ENCODE measurements at places on chromosomes 5 and 9.
A peak's percentile ranks its signal among the peaks of the same experiment; 100 is the strongest.

- DNase-seq = no peak
These were observed 76.6 kb downstream of the PAPPA start for GRCh38 chr9:116230051-116230632.

GRCh38 chr9:132582276-132582785 lies at the start of gene BARHL1:
Gene BARHL1 (plus strand): TSS chr9:132582606. CDS start chr9:132582798, 192 bp downstream.
- DNase-seq = no peak

- no peak for DNase-seq
These were observed 719.3 kb upstream of the ZNF608 start for GRCh38 chr5:125465703-125466102.

DNA sequence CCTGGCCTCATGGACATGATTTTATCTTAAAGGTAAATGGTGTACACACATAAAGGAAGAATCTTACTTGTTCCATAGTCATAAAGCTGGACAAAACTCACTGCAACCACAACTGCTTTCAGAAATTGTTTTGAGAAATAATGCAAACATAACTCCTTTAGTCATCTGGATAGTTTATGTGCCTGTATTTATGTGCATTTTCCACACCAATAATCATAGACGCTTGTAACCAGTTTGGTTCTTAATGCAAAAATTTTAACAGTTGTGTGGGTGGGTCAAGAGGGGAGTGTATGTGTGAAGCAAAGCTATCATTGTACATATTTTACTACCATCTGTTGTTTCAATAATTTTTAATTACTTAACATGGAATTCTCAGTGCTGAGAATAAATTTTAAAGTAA lies 80.1 kb downstream of the EFNA5 start:
- DNase-seq = no peak

DNA sequence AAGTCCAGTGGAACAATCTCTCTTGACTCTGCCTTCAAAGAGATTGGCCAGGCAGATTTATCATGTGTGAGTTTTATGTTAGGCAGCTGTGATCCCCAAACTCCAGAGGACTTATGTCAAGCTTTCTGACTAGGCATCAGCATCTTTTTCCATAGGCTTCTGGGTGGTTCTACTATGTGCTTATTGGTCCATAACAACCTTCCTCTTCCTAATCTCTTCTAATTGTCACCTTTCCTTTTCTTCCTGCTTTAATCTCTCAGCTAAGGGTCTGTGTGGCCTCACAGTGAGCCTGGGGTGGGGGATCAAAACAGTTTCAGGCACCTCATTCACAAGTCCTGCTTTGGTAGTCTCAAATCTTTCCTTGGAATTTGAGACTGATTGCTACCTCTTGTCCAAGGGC lies 170.9 kb upstream of the CHD1 start:
- DNase-seq = no peak

DNA sequence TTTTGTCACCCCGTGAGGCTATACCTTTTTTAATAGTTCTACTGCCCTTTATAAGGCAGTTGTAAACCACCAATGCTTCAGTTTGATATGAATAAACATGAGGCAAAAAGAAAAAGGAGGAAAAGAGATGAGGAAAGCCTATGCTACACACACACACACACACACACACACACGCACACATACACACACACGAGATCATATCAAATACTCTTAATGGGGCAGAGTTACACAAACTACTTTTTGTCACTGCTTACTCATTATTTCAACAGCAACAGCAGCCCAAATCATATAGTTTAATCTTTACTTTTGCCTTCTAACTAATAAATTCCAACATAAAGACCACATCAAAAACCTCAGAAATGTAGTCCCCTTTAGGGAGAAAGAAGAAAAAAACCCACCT lies 116.8 kb upstream of the PAM start:
- no peak for DNase-seq

- no peak for DNase-seq
These were observed 117.9 kb downstream of the BNC2 start for GRCh38 chr9:16752601-16753000.

DNA sequence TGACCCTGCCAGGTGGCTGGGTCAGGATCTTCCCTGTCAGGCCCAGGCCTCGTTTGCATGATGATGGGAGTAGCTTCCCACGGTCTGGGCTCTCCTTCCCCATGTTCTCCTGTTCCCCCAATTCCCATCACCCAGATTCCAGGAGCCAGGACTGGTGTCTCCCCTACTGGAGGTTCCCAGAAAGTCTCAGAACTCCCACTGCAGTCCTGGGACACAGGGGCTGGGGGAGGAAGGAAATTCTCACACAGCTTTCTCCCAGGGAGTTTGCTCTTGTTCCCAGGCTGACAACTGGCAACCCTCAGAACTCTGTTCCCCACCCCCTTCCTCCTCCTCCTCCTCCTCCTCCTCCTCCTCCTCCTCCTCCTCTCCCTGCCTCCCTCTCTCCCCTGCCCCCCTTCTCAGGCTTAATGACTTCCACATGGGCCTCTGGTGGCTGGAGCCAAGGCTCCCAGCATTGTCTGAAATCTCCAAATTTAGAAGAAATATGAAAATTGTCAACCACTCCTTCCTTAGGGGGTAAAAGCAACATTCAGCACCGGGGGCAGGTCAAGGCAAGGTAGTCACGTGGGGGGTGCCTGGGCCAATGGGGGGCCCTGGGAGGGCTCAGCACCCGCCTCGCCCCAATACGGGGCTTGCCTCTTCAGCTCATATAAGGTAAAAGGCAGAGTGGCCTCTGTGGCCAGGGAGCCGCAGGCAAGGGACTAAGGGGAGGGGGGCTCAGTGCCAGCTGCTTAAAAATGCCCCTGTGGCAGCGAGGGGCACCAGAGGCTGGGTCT lies 27.3 kb upstream of the IL17B start:
- DNase-seq = no peak

- no peak for DNase-seq
These were observed 104.0 kb downstream of the ERCC6L2 start for GRCh38 chr9:95979446-95979845.

DNA sequence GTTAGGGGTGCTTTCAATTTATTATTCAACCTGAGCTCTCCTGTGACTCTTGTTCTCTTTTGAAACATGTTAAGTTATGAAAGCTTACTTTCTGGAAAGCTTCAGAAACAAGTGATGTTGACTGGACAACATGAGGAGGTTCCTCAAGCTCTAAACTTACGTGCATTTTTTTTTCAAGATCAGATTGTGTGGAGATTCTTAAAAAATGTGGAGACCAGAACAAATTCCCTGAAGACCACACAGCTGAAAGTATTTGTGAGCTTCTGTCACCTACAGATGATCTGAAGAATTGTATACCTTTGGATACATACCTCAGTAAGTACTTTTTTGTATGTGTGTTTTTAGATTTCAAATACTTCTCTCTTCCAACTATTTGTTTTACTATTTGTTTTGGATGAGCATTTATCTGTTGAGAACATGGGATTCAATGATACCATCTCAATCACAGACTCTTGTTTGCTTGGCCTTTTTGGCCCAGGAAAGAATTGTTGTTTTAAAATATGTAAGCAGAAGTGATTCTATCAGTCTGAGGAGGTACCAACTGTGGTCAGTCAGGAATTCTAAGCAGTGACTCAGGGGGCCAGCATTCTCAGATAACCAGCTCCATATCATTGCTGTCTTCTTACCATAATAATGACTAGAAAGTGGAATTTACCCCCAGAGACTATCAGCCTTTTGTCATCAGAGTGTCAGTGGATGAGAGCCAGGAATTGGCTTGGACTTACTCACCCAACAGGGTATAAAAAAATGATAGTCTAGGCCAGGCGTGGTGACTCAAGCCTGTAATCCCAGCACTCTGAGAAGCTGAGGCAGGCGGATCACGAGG lies 34.4 kb upstream of the GLIPR2 start:
- no peak for DNase-seq

GRCh38 chr9:89815903-89816573 lies 211.2 kb downstream of the GADD45G start:
- no peak for DNase-seq

GRCh38 chr5:144101616-144102015 lies 68.8 kb downstream of the YIPF5 start:
- no peak for DNase-seq

DNA sequence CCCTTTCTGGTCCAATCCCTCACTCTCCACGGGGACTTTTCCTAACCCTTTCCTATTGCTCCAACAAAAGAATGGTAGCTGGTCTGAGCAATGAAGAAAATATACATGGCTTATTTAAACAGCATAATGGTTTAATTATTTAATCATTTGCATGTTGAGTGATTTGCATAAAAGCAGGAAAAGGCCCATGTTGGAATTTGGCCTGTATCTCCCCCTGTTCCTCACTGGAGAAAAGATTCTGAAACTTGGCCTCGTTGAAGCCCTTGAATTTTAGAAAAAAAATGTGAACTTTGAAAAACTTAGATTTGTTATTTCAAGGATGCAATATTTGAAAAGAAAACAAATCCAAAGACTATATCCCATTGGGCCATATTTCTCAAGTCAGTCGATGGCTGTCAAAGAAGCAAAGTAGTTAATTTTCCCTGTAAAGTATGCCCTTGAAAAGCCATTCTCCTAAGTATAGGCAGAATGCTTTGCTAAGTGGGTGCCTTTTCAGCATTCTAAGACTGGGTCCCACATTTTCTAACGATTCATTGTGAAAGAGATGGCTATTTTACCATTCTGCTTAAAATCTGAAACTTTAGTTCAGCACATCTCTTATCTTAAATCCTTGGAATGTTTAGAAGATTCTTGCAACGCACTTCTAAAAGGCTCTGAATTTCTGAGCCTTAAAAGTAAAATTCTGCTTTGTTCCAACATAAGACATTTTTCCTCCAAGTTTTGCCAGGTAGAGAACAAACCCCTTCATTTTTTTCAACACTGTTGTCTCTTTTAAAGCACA lies 428.8 kb downstream of the ARHGEF28 start:
- no peak for DNase-seq

- no peak for DNase-seq
These were observed 14.3 kb downstream of the HMGCR start for GRCh38 chr5:75351139-75351926.

DNA sequence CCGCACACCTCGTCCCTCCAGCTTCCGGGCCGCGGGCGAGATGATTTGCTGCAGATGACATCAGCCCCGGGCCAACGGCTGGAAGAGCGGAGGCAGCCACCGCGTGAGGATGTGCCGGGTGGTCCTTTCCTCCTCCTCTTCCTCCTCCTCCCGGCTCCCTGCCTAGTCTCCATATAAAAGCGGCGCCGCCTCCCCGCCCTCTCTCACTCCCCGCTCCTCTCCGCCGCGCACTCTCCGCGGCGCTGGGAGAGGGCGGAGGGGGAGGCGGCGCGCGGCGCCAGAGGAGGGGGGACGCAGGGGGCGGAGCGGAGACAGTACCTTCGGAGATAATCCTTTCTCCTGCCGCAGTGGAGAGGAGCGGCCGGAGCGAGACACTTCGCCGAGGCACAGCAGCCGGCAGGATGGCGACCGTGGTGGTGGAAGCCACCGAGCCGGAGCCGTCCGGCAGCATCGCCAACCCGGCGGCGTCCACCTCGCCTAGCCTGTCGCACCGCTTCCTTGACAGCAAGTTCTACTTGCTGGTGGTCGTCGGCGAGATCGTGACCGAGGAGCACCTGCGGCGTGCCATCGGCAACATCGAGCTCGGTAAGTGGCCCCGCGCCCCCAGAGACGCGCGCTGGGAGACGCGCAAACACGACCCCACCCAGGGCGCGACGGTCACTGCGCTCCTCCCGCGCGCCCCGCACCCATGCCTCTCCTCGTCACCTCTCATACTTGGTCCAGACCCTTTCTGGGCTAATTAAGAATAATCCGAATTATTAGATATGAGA lies at the start of gene MAP1B:
TSS of gene MAP1B (plus strand) at position 345 of the 770 bp plus-strand sequence. CDS start at position 402, 57 bp downstream.
- DNase-seq = peak; percentile 94

DNA sequence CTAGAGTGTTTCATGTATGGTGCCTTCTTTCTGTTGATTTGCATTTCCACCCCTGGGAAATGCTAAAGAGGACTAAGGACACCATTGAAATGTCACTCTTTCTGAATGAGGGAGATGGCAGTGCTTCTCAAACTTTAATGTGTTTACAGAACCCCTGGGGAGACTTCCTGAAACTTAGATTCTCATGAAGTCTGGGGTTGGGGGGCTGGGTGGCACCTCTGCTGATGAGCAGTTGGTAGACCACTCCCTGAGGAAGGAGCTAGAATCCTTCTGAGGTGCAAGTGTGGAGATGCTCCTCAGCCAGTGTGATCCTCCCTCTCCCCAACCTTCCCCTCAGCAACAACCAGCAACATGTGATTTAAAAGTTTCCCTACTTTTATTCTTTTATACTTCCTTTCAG lies 546.8 kb downstream of the LRRC70 start:
- no peak for DNase-seq

DNA sequence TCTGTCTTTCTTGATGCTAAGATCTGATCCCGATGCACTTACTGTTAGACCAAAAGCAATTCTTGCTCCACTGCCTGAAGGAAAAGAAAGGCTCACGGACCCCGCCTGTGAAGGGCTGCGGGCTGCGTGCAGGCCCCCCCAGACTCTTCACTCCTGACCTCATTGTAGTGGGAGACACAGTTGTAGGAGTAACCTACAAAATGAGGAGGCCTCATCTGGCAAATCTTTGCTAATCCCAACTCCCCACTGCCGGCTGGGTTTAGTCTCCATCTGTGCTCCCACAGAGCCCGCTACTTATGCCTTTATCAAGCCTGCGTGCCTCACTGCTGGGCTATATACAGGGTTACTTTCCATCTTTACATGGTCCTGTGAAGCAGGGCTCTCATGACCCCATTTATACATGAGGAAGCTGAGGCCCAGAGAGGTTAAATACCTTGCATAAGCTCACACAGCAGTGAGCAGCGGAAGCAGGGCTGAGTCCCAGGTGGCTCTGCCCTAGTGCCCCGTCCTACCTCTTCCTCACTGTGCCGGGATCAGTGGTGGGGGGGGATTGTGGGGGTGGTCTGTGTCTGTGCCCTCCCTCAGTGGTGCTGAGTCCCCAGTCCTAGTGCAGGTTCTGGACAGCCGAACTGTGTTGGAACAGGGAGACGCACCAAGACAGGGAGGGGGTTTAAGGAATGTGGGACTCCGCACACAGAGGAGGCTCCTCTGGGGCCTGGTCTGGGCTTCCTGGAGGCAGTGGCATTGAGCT lies 43.9 kb upstream of the RNF130 start:
- no peak for DNase-seq

DNA sequence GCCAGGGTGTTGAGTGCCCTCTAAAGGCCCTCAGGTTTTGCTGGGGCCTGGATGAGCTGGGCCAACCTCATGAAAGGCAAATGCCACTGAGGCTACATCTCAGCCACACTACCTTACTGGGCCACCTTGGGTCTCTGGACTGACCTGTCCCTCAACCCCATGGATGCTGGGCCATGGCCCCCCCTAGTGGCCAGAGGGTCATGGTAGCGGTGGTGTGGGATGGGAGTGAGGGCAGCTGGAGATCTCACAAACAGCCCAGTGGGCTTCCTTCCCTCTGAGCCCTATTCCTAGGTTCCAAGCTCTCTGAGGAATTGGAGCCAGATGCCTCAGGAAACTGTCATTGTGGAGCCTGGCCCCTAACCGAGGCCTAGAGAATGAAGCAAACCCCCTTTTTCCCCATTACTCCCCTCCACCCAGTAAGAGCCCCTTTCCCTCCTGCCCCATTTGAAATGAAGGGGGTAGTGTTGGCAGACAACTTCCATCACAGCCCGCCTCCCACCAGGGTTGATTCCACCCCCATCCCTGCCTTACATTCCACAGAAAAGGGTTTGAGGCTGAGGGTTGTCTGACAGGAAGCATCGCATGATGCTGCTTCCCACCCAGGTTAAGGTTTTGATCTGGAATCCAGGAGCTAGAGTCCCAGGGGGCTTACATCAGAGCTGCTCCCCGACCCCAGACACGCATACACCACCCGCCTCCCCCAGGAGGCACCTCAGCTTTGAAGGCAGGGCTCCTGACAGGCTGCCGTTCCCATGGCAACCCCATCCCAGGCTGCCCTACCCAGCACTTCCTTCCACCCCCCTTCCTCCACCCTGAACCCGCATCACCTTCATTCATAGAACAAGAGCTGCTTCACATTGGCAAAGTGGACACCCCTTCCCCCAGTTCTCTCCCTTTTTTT lies 63.9 kb downstream of the PCDH1 start:
- peak; percentile 64 for DNase-seq

- no peak for DNase-seq
These were observed 14.7 kb downstream of the BICD2 start for GRCh38 chr9:92749934-92750315.
